H7 (cell line): ENCODE measurements at places on chromosomes 1 and 21.

DNA sequence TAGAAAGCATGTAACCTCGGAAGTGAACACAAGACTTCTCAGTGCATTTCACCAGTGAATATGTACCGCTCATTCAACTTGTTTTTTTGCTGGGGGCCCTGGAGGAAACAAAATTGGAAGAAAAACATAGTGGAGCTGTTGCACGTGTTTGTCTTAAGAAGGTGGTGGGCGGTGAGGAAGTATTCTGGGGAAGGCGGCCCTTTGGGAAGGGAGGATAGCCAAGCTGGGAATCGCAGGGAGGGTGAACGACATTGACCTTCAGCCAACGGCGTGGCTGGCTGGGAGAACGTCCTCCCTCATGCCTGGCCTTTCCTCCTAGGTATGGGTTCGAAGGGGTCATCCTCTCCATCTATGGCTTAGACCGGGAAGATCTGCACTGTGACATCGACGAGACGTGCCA is 19.4 kb downstream of the TFF3 start:
- DNase-seq: no peak

DNA sequence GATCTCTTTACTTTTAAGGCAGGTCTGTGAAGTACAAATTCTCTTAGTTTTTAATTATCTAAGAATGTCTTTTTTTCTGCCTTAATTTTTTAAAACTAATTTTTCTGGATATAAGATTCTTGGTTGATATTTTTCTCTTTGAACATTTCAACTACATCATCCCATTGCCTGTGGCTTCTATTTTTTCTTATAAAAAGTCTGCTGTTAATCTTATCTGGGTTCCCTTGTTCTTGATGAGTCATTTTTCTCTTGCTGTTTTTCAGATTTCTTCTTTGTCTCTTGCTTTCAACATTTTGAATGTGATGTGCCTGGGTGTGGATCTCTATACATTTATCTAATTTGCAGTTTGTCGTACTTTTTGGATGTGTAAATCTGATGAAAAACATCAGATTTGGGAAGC is 525.2 kb upstream of the PBX1 start:
- DNase-seq: no peak

GRCh38 chr1:23100074-23100748 is 68.4 kb downstream of the LUZP1 start:
- no peak for DNase-seq

- DNase-seq: no peak
These were observed 75.6 kb upstream of the ROR1 start for GRCh38 chr1:63698001-63698838.

- DNase-seq: peak; percentile 46
These were observed 6.3 kb downstream of the CDKN2C start for GRCh38 chr1:50976111-50976889.

DNA sequence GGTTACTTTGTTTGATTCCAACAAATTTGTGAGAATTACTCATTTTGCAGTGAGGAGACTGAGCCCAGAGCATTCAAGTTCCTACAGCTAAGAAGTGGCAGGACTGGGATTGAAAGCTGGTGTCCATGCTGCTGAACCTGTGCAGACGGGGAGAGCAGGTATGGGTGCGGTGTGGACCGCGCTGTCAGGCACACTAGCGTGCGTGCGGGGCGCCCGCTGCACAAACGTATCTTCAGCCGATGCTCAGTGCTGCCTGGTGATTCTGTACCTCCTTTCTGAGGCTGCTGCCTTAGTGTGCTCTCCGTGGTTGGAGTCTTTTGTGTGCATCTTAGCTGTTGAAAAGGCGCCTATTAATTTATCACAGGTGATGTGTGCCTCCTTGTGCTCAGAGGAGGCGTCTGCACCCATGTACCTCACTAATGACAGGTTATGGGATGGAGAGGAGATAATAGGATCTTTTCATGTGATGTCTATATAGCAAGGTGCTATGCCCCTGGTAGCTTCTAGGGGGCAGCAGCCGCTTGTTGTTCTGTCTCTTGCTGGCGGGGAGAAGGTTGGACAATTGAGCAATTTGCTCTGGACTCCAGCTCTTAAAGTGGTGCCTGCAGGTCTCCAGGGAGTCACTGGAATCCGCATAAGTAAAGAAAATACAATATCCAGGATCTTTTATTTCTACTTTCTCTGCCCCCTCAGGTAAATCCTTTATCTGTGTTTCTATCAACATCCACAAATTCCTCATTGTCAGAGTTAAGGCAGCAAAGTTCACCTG is 32.5 kb downstream of the PEX14 start:
- DNase-seq: peak; percentile 87

- DNase-seq: no peak
These were observed 110.0 kb downstream of the APP start for GRCh38 chr21:26060335-26061115.

GRCh38 chr1:164670026-164670425 is 111.0 kb downstream of the PBX1 start:
- no peak for DNase-seq

DNA sequence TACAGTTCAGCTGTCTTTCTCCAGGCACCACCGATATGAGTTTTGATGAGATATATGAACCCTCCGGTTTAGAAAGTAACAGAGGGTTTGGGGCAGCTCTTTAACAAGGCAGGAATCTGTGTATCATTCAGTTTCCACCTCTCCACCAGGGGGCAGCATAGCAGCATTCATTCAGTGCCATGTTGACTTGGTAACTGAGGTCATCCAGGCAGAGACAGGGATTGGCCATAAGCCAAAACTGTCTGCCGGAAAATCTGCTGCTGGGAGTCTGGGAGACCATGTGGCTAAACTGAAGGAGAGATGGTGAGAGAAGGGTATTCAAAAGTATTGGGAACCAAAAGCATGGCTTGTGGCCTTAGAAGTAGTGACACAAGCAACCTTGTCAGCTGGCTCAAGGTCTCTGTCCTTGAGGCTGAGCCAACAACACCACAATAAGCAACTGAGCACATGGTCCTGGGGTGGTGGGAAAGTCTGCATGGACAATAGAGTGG is 98.5 kb downstream of the LMX1A start:
- DNase-seq: peak; percentile 75

- DNase-seq: no peak
These were observed 23.0 kb downstream of the IRF2BP2 start for GRCh38 chr1:234586892-234587485.

GRCh38 chr1:112267929-112268328 is 128.1 kb upstream of the CTTNBP2NL start:
- DNase-seq: no peak

DNA sequence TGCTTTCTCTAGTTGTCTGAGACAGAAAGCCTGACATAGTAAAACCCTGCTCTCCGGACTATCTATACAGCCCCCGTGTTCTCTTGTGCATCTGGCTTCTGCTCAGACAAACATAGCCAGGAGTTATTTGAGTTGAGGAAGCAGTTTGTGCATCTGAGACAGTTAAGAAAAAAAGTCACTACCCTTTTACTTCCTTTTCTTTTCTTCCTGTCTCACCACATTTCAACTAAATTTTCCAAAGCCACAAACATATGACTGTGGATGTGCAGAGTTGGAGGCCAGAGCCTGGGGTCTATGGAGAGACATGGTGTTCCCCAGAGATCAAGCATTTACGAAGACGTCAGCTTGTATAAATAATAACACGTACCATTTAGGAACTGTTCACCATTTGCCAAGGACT is 158.5 kb upstream of the FGGY start:
- no peak for DNase-seq

GRCh38 chr1:232382671-232383070 is 247.3 kb downstream of the SIPA1L2 start:
- no peak for DNase-seq

DNA sequence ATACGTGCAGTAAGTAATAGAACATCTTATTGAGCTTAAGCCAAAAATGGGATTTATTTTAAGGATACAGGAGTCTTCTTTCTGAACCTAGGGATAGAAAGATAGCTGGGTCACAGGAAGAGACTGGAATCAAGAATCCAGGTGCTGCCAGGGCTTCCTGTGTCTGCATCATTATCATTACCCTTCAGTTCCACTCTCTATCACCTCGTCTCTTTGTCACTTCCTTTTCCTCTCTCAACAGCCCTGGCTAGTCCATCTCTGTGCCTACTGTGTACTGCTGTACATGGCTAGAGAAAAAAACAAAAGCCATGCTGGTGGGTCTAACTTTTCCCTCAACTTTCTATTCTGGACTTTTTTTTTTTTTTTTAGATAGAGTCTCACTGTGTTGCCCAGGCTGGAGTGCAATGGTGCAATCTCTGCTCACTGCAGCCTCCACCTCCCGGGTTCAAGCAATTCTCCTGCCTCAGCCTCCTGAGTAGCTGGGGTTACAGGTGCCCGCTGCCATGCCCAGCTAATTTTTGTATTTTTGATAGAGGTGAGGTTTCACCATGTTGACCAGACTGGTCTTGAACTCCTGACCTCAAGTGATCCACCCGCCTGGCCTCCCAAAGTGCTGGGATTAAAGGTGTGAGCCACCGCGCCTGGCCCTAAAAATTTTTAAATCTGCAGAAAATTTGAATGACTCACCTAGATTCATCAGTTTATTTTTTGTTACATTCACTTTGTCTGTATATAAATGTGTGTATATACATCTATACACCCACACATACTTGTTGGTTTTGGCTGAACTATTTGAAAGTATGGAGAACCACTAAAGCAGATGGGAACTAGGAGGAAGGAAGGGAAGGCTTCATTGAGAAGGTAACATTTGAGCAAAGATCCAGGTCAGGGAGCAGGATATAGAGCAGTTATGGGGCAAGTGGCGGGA is 31.9 kb downstream of the UBE4B start:
- DNase-seq: no peak

DNA sequence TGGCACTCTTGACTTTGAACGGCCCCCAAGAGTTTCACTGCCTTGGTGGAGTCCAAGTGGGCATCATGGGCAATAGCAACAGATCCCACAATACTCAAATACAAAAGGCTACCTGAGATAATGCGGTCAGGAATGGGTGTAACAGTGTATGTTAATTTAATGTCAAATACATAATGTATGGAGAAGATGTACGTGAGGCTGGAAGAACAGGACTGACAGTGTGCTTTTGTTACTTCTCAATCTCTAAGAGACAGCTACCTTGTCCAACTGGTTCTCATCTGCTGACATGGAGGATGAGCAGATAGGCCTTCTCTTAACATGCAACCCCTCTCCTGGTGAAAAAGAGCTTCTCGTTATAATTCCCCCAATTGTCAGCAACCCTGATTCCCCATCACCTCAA is 167.2 kb downstream of the APP start:
- DNase-seq: no peak

- DNase-seq: no peak
These were observed 102.5 kb upstream of the CASZ1 start for GRCh38 chr1:10898921-10899320.

DNA sequence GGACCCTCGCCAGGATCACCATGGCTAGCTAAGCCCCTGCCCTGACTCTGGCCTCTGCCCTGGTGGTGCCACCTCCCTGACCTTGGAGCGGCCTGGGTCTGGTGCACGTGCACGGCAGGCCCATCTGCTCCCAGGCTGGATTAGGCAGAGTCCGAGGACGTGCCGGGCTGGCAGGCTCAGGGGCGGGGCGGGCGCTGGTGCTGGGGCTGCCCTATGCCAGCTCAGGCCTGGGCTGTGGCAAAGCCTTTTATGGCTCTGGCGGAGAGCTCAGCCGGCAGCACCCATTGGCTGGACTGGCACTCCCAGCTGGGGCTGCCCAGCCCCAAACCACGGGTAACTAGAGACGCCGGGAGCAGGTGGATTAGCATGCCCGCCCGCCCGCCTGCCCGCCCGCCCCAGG is 17.1 kb upstream of the EDN2 start:
- DNase-seq: no peak

GRCh38 chr1:61875198-61875597 is 132.9 kb downstream of the PATJ start:
- DNase-seq: no peak

DNA sequence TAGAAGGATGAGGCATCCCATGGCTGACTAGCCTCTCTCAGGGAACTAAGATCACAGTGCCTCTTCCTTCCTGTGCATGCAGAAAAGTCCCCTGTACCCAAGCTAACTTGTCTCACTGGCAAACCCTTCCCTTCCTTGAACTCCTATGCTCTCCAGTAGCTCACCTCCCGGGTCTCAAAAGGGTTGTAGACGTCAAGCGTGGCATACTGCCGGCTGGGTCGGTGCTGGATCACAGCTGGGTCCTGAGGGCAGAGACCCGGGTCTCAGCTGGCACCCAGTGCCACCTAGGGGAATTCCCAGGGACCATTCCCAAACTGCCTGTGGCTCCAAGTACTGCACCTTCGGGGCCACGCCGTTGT is 688 bp downstream of the SCAMP3 start:
- no peak for DNase-seq

DNA sequence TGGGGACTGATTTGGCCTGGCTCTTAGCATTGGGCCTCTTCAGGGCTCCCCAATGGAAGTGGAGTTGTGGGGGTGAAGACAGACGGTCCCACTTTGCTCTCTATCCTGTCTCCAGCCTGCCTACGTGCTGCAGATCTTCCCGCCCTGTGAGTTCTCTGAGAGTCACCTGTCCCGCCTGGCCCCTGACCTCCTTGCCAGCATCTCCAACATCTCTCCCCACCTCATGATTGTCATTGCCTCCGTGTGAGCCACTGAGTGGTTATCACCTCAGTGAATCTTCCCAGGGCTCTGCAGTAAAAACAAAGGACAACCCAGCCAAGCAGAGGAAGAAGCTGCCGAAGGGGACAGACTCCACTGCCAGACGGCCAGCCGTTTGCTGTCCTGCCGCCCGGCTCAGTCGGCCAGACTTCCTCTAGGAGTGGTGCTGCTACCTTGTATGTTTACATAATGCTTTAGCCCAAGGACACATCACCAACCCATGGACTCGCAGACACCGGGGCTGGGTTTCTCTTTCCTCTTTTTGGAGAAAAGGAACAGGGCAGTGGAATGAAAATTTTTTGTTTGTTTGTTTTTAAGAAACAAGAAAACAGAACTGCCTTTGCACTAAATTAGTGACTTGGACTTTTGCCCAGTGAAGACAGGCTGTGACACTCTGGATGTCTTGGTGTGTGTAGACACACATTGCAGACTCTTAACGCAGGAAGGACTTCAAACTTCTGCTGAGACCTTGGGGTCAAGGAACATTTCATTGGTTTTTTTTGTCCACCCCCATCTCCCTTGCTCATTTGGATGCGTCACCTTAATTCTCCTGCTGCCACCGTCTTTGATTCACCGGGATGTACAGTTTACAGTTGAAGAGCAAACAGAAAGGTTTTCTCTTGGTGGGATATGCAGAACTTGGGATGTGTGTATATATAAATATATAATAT is 36.5 kb downstream of the ZBTB17 start:
- DNase-seq: no peak

- DNase-seq: no peak
These were observed 221.8 kb downstream of the CENPF start for GRCh38 chr1:214824763-214825162.

GRCh38 chr1:219277304-219278105 is 103.8 kb downstream of the LYPLAL1 start:
- no peak for DNase-seq

GRCh38 chr1:81382561-81382960 is 418.2 kb upstream of the ADGRL2 start:
- DNase-seq: no peak

DNA sequence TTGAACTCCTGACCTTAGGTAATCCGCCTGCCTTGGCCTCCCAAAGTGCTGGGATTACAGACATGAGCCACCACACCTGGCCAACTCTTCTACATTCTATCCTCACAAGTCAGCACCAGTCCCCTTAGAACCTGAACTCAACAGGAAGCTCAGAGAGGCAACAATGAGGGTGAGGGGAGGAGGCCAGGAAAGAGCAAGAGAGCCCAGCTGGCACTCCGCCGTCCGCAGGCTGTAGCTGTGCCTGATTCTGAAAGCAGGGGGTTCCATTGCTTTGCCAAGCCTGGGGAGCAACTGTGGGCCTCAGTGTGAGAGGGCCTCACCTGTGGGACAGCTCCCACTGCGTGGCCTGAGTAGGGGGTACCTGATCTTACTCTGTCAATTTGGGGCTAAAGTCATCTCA is 18.7 kb downstream of the STK40 start:
- no peak for DNase-seq
